Effector memory CD8-positive, alpha-beta T cell (primary cell): ENCODE measurements at places on chromosomes 2 and 18.

DNA sequence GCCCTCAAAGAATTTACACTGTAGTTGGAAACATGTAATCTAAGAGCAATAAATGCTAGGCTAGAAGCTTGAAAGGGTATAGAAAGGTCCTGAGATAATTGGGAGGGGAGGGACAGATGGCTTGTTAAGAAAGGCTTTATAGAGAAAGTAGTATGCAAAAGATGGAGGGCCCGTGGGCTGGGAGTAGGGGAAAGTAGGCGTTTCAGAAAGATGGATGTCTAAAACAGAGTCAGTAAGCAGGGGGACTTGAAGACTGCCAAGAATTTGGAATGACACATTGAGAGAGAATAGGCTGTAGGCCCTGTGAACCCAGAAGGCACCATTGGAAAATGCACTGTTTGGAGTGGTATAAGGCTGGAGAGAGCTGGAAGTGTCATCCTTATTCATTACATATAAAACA, 822 bp downstream of the PSMG2 start:
- DNase-seq: no peak

- DNase-seq: no peak
These were observed 37.8 kb upstream of the STAT4 start for GRCh38 chr2:191188550-191189093.

GRCh38 chr2:57443973-57444521, 602.6 kb upstream of the VRK2 start:
- DNase-seq: no peak

DNA sequence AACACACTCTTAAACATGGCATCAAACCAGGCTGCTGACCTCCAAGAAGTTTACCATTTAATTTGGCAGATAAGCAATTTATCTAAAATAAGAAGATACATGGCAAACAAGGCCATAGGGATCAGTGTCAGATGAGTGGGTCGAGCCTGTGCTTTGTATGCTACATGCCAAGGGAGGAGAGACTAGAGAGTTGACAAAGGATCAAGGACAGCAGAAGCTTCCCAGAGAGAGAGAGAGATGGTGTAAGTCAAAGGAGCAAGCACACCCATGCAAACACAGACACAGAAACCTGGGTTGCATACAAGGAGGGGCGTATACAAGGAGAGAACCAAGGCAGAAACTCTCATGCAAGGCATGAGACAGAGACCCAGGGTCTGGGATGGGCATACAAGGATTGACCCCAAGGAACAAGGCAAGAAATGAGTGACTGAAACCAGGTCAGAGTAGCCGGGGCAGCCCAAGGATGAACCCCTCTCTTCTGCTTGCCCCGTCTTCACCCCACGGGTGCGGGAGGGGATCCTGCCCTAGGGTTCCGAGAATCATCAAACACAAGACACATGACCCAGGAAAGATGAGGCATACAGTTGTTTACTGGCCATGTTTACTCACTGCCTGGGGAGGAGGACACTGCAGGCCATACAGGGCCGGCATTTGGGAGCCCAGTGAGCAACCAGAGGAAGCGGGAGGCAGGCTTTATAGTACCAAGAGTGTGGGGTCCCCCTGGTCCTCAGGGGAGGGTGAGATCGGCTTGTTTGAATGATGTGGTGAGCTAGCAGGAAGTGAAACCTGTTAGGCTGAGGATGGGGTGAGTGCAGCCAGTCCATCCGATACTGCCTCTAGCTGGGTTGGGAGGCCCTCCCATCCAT, 529.2 kb upstream of the ID2 start:
- no peak for DNase-seq

DNA sequence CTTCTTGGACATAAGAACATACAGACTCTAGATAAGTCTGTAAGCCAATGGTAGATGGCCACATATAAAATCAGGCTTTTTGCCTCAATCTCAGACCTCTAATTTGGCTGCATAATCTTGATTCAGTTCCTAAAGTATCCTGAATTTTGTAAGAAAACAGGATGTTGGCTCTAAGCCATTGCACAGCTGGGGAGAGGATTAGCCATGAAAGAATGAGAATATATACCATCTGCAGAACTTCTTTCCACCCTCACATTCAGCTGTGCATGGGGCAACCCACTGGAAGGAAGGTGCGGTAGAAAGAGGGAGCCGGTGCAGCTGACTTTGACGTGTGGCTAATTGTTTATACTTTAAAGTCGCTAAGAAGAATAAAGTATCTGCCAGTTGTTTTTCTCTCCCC, 1061.6 kb upstream of the FAM98A start:
- no peak for DNase-seq

DNA sequence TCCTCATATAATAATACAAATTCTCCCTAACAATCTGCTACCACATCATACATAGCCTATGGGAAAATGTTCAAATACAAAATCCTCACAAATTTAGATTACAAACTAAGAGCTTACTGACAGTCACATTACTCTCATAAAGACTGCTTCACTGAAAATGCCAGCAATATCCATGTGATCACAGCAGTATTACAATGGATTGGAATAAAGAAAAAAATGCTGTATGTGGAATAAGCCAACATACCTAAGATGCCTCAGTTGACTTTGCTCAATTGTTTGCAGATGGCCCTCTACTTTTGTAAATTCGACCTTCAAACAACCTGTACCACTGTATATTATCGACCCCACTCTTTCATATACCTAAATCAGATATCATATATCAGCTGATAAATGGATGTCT, 88.7 kb downstream of the DYM start:
- DNase-seq: no peak

- DNase-seq: no peak
These were observed 120.6 kb downstream of the CTIF start for GRCh38 chr18:48659188-48660009.

DNA sequence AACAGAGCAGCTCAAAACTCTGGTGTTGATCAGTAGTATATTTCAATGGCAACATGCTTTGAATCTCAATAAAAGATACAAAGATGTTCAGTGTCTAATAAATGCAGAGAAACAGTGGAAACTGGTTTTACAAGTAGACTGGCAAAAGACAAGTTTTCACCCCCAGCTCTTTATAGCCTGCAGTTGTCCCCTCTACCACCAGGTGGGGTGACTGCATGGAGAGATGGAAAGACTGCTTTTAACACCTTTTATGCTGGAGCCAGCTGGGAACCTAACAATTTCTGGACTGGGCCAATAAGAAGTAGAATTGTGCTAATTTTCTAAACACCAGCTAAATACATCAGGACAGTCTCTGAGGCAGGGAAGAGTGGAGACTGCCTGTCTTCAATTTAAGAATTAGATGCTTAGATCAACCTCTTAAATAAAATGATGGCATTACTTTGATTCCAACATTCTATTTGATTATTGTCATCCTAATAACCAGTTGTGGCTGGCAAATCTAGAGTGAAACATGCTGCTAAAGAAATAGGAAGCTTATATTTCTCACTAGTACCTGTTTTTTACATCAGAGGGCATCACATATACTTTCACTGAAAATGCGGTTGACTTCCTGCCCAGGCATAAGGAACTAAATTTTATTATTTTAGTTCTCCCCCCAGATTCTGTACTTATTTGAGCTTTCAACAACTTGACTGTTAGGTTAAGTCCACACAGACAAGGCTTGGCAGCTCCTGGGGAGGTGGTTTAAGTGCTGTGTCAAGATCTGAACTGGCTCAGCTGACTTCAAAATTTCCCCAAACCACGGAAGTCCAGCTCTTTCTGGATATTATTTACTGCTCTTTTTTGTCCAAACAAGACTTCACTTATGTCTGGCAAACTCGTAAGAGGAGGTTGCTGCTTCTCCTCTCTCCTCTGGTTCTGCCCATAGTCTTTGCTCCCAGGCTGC, 140.5 kb downstream of the TPGS2 start:
- DNase-seq: peak; percentile 12

GRCh38 chr18:3067722-3068121, 54.8 kb upstream of the LPIN2 start:
- DNase-seq: no peak

GRCh38 chr18:27461957-27462356, 276.8 kb upstream of the CHST9 start:
- no peak for DNase-seq

- peak; percentile 49 for DNase-seq
These were observed 40.1 kb downstream of the ODC1 start for GRCh38 chr2:10407841-10408648.

GRCh38 chr2:237435844-237436587, 22.1 kb upstream of the COL6A3 start:
- no peak for DNase-seq

DNA sequence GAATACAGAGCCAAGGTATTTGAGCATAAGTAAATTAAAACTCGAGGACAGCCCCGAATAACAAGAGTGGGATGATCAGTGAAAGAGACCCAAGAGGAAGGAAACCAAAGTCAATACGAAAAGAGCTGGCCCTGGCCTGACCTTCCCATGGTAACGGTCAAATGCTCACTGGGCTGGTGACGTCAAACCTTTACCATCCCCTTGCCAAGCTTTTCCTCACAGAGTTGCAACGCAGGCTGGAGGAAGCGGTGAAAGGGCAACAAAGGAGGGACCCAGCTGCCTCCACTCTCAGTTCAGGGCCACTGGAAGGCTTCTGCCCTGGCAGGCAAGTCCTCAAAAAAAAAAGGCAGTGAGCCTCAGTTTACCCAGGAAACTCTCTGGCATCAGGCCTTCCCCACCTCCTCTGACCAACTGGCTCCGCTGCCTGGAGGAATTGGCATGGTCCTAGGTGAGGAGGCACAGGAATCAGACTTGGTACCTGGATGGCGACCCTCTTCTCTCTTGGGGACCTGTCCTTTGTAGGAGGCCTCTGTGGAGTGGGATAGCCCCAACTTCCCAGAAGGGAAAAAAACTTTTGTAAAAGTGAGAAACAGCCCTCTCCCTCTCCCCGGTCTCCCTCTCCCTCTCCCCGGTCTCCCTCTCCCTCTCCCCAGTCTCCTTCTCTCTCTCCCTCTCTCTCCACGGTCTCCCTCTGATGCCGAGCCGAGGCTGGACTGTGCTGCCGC, 212.4 kb downstream of the ANAPC1 start:
- no peak for DNase-seq

DNA sequence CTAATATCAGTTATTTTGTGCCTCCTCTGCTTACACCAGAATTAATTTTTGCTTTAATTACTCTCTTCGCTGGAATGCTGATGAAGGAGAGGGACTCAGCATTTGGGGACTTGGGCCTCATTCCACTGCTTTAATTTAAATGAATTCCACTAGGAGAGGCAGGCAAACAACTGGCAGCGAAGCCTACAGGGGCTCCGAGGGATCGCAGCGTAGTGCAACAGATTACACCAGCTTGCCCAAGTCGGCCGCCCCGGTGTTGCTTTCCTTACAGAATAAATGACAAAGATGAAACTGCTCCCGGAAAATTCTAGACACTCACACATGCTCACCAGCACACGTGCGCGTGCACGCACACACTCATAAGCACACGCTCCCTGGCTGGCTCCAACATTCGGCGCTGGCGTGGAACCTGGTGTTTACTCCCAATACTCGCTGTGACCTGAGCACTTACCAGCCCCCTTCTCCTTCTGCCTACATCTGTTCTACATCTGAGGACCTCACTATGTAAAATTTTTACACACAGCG, 175.4 kb downstream of the ZNF521 start:
- no peak for DNase-seq

GRCh38 chr2:39875182-39875913, 96.3 kb upstream of the THUMPD2 start:
- no peak for DNase-seq

DNA sequence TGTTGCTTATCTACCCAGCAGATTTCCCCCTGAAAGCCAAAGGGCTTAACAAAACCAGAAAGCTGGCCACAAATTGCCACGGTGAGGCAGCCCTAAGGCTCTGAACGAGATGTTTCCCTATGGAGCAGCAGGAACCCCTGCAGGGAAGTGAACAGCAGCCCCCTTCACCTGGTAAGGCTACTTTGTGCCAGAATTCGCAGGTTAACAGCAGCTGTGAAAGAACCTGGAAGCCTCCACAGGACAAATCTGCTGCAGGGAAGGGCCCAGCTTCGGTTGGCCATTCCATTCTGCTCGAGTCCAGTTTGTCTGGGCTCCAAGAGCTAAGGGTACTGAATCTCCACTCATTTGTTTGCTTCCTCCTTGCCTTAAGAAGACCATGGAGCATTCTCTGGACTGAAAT, 175.3 kb downstream of the PDE11A start:
- DNase-seq: no peak

GRCh38 chr18:63158676-63159291, 160.8 kb downstream of the BCL2 start:
- DNase-seq: no peak

DNA sequence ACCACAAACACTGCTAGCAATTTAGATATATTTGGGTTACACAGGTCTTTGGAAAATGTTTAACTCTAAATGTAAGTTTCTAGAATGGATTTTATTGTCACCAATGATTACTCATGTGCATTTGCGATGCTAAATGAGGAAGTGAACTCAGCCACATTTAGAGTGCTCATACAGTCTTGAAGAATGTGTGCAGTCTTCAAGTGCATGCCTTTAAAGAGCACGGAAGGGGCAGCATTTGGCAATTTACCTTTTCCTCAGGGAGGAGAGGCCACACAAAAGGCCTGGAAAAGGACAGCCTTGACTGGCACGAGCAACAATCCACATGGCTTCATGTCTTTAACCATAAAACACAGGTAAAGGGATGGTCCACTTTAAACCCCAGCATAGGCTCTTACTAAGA, 78.5 kb upstream of the STK17B start:
- no peak for DNase-seq

- DNase-seq: no peak
These were observed 5.3 kb upstream of the MOCOS start for GRCh38 chr18:36181898-36182506.

DNA sequence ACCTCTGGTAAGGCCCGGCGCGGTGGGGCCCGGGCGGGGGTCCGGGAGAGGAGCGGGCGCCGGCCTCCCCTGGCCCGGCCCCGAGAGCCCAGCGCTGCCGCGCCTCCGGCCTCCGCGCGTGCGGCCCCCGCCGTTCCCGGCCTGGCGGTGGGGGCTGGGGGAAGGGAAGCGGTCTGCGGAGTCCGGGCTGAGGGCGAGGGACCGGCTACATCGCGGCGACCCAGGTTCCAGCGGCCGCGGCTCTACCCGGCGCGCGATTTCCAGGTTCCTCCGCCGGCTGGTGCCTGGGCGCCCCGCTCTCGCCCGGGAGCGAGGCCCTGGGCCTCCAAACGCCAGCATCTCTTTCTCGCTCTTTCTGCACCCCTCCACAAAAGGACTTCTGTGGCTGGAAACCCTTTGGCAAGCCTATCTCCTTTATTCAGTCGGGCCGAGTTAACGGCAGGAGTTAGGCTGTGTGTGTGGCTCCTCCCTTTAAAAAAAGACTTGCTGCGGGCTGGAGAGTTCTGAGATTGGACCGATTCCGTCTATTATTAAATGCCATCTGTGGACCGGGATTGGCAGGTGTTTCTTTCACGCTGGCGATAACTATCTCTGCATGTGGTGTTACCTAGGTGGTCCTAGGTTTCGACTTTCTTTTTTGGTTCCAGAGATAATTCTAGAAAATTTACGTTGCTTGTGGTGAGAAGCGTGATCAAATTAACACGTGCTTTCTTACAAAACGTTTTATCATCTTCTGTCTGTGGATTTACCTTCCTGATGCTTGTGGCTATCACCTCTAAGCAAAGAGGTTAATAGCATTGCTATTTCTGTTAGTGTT, 592 bp downstream of the ME2 start:
- DNase-seq: peak; percentile 52
